ENCODE measurements at places on chromosomes 2 and 18. TPM values are rescaled to one million over a fixed set of nuclear protein-coding genes. Genes with fewer than 3 reads are reported as not detected.
A peak's percentile ranks its signal among the peaks of the same experiment; 100 is the strongest.

DNA sequence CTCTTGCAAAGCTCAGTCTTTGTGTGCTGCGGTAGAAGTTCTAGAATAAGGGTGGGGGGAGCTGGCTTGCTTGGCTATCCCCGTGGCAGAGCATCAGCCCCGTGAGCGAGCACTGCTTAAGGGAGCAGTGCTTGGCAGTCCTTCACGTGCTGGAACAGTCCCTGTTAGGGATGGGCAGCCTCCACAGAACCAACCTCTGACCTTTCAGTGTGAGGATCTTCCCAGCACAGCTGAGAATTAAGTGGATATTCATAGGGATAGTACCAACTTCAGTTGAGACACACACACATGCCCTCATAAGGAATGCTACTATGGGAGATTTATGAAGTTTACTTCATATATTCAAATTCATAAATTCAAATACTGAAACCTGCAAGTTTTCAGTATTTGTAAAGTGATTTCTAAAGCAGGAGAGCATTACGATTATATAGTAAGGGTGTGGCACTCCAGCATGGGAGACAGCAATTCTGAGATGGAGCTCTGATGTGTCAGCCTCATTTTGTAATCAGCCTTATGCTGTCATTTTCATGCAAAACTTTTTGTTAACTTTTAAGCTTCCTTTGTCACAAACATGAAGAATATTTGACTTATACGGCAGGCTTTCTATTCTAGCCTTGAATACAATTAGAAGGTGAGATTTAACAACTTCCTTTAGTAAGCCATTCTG lies 39.5 kb downstream of the ATP9B start:
- no peak for DNase-seq

- no peak for DNase-seq
Observed at GRCh38 chr2:149720615-149721014, 133.0 kb upstream of the MMADHC start.

GRCh38 chr18:2293109-2293839 lies 278.0 kb downstream of the METTL4 start:
- DNase-seq, result no peak

DNA sequence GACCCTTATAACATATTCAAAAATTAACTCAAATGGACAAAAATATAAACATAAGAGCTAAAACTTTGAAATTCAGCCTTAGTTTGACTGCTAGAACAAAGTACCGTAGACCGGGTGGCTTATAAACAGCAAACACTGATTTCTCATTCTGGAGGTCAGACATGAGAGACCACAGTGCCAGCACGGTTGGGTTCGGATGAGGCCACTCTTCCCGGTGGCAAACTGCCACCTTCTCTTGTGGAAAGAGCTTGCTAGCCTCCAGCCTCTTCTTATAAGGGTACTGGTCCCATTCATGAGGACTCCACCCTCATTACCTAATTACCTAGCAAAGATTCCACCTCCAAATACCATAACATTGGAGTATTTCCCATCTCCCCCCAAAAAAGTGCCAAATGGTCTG lies 91.3 kb downstream of the FAM210A start:
- DNase-seq, result peak; percentile 57

GRCh38 chr2:45134014-45134413 lies 124.8 kb upstream of the SIX2 start:
- no peak for DNase-seq

- DNase-seq, result no peak
Observed at GRCh38 chr2:129821445-129821844, 158.0 kb upstream of the RAB6C start.

DNA sequence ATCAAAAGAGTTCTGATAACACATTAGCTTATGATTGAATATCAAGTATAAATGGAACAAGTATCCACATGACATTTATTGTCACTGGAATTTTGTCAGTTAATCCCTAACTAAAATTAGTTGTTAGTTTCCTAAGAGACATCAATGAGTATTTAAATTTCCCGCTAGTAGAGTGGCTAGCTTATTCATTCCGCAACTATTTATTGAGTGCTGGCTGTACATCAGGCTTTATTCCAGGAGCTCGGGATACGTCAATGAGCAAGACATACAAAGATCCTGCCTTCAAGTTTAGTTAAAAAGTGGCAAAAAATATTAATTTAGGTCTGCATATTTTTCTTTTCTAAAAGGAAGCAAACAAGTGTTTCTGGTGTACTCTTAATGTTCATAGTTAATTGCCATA lies 59.3 kb downstream of the PRKRA start:
- DNase-seq, result no peak

GRCh38 chr18:21262979-21263378 lies 20.9 kb downstream of the GREB1L start:
- DNase-seq, result no peak

- no peak for DNase-seq
Observed at GRCh38 chr18:49561289-49562193, at the start of gene LIPG. LIPG (plus strand) TSS chr18:49562057; CDS start chr18:49562309, 252 bp downstream.

DNA sequence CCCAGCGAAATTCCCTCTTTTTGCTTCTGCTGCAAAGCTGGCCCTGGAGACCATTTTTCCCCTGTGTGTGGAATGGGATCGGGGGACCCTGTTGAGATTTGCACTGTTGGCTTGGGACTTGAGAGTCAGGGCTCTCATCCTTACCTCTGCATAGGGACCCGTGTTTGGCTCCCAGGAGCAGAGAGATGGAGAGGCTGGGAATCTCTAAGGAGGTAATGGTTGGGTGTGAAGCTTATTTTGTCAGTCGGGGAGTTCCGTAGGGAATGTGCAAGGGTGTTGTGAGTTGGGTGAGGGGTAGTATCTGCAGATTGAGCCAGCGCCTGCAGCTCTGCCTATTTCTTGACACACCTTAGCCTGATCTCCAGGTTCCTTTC lies 4.5 kb downstream of the GATA6 start:
- no peak for DNase-seq

GRCh38 chr18:48887905-48888772 lies 62.6 kb downstream of the SMAD7 start:
- DNase-seq, result no peak

DNA sequence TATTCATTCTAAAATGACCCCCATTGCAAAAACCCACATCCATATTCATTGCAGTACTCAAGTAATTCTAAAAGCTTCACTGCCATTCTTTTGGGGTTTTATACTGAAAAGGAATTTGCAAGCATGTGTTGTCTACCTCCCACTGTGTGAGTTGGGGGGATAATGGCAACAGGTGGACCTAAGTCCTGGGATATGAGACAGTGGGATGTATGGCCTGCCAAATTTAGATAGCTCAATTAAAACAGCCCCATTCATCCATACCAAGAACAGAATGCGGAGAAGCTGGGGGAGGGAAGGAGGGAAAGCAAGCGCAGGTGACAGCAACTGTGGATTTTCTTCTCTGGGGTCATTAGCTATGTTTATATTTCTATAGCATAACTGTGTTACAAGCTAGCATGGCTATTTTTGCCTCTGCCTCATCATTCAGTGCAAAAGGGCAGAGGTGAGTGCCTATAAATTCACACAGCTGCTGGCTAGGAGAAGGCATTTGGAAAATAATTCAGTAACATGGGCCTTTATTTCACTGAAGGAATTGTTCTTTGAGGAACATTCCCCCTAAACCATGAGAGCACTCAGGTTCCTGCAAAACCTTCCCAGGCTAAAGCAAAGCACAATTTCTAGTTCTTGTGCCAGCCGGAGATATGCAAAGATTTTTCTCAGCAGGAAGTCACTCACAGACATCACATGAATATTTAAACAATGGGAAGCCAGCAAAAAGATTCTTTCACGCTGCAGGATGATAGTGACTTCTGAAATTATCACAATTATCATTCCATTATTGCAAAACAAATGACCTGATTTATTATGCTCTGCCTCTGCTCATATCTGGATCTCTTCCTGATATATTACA lies 393.9 kb upstream of the ACVR2A start:
- no peak for DNase-seq

- DNase-seq, result no peak
Observed at GRCh38 chr2:74130211-74130995, 17.3 kb downstream of the BOLA3 start.

- DNase-seq, result peak; percentile 78
Observed at GRCh38 chr2:28355521-28356094, 37.0 kb upstream of the FOSL2 start.

DNA sequence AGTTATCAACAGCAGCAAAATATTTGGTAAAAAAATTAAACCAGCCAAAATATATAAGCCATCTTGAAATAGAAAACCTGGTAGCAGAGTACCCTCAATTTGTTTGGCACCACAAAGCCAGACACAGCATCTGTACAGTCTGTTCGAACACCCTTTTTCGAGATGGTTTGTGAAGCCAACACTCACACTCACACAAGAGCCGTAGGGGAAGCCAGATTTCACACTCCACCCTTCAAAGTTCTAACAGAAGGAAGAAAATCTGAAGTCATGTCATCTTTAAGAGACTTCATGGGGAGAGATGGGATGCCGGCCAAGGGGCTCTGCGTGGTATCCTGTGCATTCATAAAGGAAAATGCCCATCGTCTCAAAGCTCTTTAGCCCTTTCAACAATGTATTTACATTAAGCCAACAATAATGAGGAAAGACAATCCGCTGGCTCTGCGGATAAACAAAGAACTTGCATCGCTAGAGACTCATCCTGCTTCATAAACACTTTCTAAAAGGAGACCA lies 451.5 kb upstream of the CHST9 start:
- DNase-seq, result no peak

- DNase-seq, result no peak
Observed at GRCh38 chr18:37188016-37188791, 359.3 kb downstream of the KIAA1328 start.

GRCh38 chr2:153455403-153455802 lies 23.2 kb downstream of the RPRM start:
- DNase-seq, result no peak

DNA sequence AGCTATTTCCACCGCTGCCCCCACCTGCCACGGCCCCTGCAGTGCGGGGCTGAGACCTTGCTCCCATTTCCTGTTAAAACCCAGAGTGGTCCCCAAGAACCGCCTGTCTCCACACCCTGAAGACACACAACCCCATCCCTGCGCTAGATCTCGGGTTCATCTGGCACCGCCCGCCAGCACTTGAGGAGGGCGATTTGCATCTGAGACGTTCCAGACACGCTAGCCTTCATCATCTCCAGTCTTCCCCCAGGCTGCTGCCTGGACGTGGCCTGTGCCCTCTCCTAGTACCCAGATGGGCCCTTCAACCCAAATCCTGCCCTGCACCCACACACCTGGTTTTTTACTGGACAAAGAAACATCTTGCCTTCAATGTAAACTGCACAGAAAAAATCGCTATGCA lies 49.8 kb downstream of the SLC66A2 start:
- no peak for DNase-seq

- no peak for DNase-seq
Observed at GRCh38 chr18:79434607-79435401, 39.1 kb downstream of the NFATC1 start.

- no peak for DNase-seq
Observed at GRCh38 chr2:104766683-104767082, 87.2 kb upstream of the POU3F3 start.

GRCh38 chr18:79922971-79923411 lies 28.5 kb downstream of the SLC66A2 start:
- no peak for DNase-seq

LHCGR gene
- polyA plus RNA-seq, result 0.37 TPM

PLGLB2 gene
- polyA plus RNA-seq, result 5.3 TPM

SCN2A gene
- polyA plus RNA-seq, result 0.07 TPM

AFTPH gene
- polyA plus RNA-seq, result 7.9 TPM

TM4SF20 gene
- polyA plus RNA-seq, result not detected

ADGRF3 gene
- polyA plus RNA-seq, result not detected

SERPINB10 gene
- polyA plus RNA-seq, result not detected

GPR75 gene
- 0.32 TPM for polyA plus RNA-seq

CDKL4 gene
- not detected for polyA plus RNA-seq

KLHL41 gene
- polyA plus RNA-seq, result 37.7 TPM

ARHGEF4 gene
- polyA plus RNA-seq, result 0.67 TPM
